ENCODE measurements at places on chromosomes 5 and 9.

DNA sequence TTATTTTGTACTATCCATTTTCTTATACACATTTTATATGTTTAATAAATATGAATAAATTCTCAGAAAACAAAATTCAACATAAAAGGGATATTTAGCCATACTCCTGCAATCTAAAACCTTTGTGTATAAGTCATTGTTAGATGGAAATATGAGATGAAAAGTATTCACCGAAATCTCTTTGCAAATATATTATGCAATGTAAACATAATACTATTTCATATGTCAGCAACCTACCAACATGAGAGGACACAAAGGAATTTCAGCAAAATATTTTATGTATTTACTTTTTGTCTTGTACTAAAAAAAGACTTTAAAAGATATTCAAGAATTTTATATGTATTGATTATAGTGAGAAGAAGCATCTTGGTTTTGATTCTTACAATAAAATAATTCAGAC, 1623.4 kb downstream of the EFNA5 start:
- DNase-seq, result no peak

- peak; percentile 70 for DNase-seq
These were observed 63.1 kb downstream of the CXXC5 start for GRCh38 chr5:139711067-139711905.

DNA sequence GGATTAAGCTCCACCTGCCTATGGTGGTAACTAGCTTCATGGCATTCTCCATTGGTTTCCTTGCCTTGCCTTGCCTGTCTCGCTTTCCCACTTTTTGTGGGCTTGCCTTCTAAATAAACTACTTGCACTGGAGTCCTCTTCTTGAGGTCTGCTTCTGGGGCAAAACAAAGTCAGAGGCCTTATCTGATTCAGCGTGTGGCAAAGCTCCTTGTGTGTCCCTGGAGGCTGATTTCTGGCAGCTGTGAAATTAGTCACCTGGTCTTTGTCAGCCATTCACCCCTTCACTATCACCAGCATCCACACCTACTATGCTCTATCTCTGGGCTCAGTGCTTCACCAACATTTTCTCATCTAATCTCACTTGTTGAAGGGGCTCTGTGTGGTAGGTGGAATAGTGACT, 176.2 kb downstream of the SEC61B start:
- no peak for DNase-seq

- peak; percentile 2 for DNase-seq
These were observed 64.6 kb downstream of the SH3TC2 start for GRCh38 chr5:148998174-148998797.

DNA sequence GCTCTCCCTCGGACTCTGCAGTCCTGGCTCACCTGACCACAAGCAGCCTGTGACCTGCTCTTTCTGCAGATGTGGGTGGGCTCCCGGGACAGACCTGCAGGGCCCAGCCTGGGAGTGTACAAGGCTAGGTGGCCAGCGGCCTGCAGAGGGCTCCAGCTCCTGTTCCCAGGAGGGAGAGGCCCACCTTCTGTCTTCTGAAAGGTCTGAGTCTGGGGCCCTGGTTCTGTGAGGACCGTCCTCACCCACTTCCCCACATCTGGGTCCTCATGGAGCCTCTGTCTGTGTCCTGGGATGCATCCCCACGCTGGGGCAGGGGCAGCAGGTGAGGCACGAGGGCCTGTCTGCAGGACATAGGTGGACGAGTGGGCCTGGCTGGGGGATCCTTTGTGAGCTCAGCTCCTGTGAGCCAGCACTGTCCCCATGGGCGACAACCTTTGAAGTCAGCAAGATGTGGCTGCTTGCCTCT, 43.7 kb downstream of the PHF2 start:
- DNase-seq, result no peak

GRCh38 chr5:98519571-98519970, 253.9 kb upstream of the RGMB start:
- DNase-seq, result no peak

- peak; percentile 59 for DNase-seq
These were observed at the start of gene ST6GALNAC6 for GRCh38 chr9:127899128-127899943. ST6GALNAC6 (minus strand) TSS chr9:127899603; CDS start chr9:127897981, 1,622 bp downstream.

DNA sequence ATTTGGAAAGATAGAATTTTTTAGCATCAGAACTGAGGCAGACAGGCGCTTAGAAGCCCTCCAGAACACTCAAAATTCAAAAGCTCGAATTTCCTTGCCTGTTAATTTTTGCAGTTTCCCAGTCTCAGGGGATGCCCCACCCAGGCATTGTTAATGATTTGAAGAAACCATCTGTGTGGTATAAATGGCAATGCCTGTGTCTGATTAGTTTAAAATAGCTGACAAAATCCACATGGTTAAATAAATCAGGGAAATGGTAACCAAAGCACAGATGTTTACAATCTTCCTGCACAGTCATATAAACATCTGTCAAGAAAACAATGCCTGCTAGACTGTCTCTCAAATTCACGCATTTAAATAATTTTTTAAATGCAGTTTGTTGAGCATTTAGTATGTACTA, 185.2 kb upstream of the RGMB start:
- DNase-seq, result no peak

- DNase-seq, result peak; percentile 9
These were observed 196.2 kb downstream of the DTWD2 start for GRCh38 chr5:118791926-118792734.

DNA sequence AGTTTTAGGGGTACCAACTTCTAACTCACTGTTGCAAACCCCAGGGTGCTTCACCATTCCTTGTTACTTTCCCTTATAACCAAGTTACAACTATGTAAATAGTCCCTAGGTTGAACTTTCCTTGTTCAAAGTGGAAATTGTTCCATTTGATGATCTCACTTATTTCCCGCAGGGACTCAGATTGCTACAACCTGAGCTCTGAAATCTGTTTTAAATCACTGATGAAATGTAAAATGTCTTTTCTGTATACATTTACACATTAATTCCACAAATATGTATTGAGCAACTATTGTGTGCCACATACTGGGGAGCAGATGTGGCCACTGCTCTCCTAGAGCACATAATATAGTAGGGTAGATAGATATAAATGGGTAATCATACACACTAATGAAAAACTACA, 69.1 kb upstream of the TARS1 start:
- DNase-seq, result no peak

GRCh38 chr9:110126499-110126941, 81.4 kb downstream of the C9orf152 start:
- no peak for DNase-seq

DNA sequence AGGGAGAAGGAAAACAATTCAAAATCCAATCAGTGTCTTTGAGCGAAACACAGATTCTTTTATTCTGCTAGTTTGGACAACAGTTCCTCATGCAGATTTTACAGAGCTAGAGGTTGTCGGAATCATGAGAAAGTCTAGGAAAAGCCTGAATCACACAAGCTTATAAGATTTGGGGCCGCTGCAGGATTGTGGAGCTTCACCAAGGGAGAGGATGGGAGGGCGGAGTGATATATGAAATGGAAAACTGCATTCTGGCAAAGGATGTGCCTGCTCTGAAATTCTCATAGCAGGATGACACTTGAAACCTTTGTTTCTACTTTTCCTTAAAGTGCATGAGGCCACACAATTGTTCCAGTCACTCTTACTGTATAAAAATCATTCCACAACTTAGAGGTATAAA, 134.3 kb downstream of the OR2K2 start:
- no peak for DNase-seq

GRCh38 chr9:121399883-121400607, 30.0 kb upstream of the STOM start:
- no peak for DNase-seq

- no peak for DNase-seq
These were observed 302.3 kb upstream of the GRAMD2B start for GRCh38 chr5:126120939-126121338.

DNA sequence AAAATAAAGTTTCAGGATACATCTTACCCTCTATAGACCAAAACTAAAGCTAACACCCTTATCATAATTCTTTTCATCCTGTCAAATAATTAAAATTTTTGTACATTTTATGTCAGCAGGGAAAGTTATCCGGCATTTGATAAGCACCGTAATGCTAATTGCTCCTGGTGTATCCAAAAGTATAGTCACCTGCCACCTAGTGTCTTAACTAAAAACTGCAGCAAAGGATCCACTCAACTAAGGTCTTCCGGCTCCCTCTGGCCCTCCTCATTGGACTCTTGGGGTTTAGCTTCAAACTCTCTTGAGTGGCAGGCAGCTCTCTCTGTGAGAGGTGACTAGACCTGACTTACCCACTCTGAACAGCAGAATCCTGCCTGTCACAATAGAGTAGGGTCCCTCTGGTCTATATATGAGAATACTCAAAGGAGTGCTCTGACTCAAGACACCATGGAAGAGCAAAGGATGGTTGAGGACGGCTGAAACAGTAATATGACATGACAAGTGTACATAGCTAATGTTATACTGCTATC, 60.4 kb upstream of the CAST start:
- DNase-seq, result no peak

DNA sequence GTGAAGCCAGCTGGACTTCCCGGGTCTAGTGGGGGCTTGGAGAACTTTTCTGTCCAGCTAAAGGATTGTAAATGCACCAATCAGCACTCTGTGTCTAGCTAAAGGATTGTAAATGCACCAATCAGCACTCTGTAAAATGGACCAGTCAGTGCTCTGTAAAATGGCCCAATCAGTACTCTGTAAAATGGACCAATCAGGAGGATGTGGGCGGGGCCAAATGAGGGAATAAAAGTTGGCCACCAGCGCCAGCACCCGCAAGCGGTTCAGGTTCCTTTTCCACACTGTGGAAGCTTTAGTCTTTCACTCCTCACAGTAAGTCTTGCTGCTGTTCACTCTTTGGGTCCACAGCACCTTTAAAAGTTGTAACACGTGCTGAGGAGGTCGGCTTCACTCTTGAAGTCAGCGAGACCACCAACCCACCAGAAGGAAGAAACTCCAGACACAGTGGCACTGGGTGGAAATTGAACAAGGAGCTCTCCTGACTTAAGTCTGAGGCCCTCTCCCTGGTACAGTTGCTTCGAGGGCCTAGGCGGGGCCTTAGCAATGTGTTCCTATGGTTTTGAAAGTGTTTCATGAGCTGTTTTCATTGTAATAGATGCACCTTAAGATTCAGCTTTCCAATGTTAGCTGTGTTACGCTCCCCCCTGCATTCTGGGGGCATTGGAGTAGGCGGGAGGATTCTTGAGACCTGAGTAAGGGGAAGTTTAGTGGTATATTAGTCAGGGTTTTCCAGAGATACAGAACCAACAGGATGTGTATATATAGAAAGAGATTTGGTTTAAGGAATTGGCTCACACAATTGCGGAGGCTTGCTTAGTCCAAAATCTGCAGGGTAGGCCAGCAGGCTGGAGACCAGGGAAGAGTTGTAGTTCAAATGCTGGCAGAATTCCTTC, 21.5 kb upstream of the MYO10 start:
- no peak for DNase-seq

DNA sequence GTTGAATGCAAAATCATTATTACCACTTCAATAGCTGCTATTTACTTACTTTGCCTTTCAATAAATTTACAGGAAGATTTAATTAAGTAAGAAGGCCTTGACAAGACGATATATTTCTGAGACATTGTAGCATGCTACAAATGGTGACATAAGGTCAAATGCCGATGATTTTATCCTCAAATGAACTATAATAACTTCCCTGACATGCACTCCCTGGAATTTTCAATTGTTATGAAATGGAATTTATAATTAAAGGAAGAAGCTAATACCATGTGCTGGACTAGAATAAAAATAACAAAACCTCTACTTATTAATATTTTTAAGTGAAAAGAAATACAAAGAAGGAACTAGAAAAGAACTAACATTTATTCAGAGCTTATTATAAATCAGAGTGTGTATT, 30.2 kb upstream of the ITGA1 start:
- DNase-seq, result no peak

- DNase-seq, result no peak
These were observed 36.8 kb upstream of the SSBP2 start for GRCh38 chr5:81787474-81788242.

DNA sequence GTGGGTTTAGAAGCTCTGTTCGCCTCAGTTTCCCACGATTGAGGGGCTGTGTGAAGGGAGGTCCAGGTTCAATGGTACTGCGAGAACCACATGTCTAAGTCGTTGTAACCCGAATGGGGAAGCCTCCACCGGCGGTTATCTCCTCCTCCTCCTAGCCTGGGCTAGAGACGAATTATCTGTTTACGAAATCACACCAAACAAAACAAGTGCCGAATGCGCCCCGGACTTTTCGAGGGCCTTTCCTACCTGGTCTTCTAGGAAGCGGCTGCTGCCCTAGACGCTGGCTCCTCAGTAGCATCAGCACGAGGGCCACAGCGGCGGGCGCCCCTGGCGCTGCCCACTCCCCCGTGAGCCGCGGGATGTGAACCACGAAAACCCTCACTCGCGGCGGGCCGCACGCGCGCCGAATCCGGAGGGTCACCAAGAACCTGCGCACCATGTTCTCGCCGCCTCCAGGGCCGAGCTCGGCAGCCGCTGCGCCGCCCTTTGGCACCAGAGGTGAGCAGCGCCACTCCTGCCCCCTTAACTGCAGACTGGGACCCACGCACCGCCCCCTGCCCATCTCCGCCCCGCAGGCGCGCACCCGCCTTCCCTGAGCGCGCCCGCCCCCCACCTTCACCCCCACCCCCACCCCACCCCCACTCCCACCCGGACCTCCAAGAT, at the start of gene CDKN2A:
CDKN2A (minus strand) TSS at position 500 of the 663 bp plus-strand sequence.
- no peak for DNase-seq

DNA sequence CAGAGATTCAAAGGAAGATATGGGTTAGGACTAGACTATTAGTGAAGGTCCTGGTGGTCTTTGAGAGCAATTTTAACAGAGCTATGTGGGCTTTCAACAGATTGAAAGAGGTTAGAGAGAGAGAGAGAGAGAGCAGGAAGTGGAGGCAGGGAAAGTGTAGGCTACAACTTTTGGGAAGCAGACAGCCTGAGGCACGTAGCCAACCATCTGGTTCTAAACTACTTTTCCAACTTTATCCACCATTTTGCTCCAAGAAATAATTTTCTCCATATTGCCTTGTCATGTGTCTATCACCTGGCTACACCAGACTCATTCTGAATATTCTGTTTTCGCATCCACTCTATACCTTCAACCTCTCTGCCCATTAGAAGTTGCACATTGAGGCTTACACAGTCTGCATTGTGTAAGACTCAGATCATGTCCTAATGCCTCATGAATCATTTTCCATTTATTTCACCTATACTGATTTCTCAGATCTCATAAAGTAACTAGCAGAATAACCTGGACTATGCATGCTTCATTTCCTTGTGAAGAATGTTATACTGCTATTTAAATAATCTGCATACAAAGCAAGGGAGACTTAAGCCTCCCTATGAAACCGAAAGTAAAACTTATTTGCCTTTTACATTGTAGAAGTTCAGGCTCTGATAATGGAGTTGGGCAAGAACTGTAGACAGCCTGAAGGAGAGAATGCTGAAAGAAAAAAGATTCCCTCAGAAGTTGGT, 235.6 kb downstream of the ELAVL2 start:
- DNase-seq, result no peak

- DNase-seq, result no peak
These were observed 212.4 kb downstream of the GNA14 start for GRCh38 chr9:77435688-77436087.

DNA sequence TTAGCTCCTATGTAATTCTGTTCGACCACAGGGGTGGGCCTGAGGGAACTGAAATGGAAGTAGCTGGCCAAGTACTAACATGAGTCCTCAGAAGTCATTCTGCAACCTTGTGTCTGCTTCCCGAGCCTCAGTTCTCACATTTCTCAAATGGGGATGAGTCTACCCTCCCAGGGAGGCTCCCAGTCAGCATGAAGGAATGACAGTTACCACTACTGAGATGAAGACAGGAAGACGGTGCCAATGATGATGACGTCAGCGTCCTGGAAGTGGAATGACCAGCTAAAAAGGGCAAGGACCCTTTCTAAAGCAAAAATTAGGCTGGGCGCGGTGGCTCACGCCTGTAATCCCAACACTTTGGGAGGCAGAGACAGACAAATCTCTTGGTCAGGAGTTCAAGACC, 6.8 kb downstream of the PIP5KL1 start:
- no peak for DNase-seq

GRCh38 chr5:79857714-79858409, 133.2 kb downstream of the MTX3 start:
- peak; percentile 66 for DNase-seq
